ENCODE measurements at places on chromosomes 13 and 19.
A peak's percentile ranks its signal among the peaks of the same experiment; 100 is the strongest.

GRCh38 chr13:34506796-34507195, 435.3 kb upstream of the NBEA start:
- H3K4me3 ChIP-seq, result no peak overlapping the region
- no peaks in the 10 kb centered on the region for H3K36me3 ChIP-seq
- no peak for DNase-seq
- no peaks in the 10 kb centered on the region for H3K27me3 ChIP-seq
- H3K4me1 ChIP-seq, result no peaks in the 10 kb centered on the region
- H3K27ac ChIP-seq, result no peak overlapping the region

- DNase-seq, result no peak
- H3K4me1 ChIP-seq, result no peaks in the 10 kb centered on the region
- no peak overlapping the region for H3K27ac ChIP-seq
- H3K36me3 ChIP-seq, result no peaks in the 10 kb centered on the region
- H3K27me3 ChIP-seq, result no peaks in the 10 kb centered on the region
Measured at GRCh38 chr13:73593199-73593765, 534.5 kb downstream of the KLF5 start.

- H3K27me3 ChIP-seq, result no peaks in the 10 kb centered on the region
- DNase-seq, result peak; percentile 12
- peaks cover 19% of the 10 kb centered on the region for H3K4me1 ChIP-seq
- no peak overlapping the region for H3K4me3 ChIP-seq
- no peak overlapping the region for H3K27ac ChIP-seq
Measured at GRCh38 chr13:34462843-34463242, 479.2 kb upstream of the NBEA start.

GRCh38 chr13:110113284-110113764, 193.6 kb downstream of the COL4A1 start:
- H3K27me3 ChIP-seq, result no peaks in the 10 kb centered on the region
- no peak for DNase-seq
- H3K36me3 ChIP-seq, result no peaks in the 10 kb centered on the region
- H3K4me1 ChIP-seq, result peaks cover 22% of the 10 kb centered on the region

DNA sequence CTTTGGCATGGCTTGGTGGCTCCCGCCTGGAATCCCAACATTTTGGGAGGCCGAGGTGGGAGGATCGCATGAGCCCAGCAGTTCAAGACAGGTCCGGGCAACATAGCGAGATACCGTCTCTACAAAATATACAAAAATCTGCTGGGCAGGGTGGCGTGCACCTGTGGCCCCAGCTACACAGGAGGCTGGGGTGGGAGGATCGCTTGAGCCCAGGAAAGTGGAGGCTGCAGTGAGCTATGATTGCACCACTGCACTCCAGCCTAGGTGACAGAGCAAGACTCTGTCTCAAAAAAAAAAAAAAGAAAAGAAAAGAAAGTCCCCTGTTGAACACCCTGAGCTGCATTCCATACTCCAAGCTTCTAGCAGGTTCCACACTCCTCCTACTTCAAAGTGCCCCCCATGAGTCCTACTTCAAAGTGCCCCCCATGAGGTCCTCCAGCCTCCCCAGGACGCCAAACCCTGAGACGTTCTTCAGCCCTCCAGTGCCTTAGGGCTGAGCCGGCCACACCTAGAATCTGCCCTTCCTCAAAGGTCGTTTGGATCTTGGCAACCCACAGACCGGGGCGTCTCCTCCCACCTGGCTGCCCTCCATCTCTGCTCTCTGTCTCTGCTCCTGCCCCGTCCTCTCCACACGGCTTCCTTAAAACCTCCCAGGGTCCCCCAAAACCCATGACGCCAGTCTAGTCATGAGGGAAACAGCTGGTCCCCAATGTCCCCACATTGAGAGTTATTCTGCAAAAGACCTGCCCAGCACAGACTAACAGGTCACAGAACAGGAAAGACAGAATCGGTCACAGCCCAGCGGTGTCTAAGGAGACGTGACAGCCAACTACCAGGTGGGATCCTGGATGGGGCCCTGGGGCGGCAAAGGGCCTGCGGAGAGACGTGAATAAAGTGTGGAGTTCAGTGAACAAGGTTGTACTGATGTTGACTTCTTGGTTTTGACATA, 4.8 kb downstream of the TJP3 start:
- H3K27ac ChIP-seq, result no peak overlapping the region
- peaks cover 10% of the 10 kb centered on the region for H3K4me1 ChIP-seq
- no peaks in the 10 kb centered on the region for H3K27me3 ChIP-seq
- DNase-seq, result no peak
- no peaks in the 10 kb centered on the region for H3K36me3 ChIP-seq

DNA sequence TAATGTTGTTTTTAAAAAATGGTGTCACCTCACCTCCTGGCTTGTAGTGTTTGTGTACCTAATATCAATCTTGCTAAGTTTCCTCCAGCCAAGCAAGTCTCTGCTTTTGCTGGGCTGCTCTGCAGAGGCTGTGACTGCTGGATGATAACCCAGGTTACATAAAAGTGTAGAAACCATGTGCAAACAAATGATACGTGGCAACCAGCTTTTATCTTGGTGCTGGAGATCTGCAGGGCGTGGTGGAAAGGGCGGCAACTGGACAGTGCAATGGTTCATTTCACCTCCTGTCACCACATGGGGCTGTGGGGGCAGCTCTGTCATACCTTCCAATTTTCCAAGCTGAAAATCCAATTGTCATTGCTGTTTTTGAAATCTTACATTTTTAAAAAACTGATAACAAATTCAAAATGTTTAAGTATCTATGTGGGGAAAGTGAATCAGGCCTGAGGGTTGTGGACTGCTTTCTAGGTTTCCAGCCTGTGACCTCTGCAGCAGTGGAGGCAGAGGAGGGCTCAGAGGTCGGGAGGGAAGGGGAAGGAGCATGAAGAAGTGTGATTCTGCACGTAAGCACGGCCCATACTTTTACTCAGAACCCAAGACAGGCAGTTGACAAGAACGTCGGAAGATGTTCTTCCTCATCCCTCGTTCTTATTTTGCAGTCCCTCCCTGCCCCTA, 9.7 kb downstream of the GPR42 start:
- no peak overlapping the region for H3K4me3 ChIP-seq
- H3K27me3 ChIP-seq, result no peaks in the 10 kb centered on the region
- no peak for DNase-seq

DNA sequence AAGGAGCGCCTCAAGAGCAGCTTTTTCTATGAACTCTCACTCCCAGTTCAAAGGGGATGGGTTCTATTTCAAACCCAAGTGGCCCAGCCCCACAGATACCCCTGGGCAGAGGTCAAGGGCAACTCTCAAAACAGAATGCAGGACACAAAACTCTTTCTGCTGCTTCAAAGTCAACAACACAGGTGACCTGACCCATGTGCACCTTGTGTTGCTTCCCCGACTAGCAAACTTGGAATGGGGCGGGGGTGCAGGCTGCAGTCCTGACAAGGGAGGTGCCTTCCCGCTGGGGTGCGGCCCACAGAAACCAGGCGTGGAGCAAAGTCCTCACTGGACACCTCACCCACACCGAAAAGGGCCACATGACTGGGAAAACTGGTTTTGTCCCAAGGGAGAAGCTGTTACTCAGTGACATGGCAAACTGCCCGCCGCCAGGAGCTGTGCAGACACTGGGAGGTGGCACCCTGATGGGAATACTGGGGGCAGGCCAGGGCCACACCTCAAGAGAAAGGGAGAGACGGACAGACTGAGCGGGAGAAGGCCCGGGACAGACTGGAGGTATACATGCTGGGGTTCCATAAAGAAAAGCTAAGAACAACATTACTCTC, 17.4 kb downstream of the ZC3H4 start:
- peak overlapping the region; percentile 82 for H3K27ac ChIP-seq
- peak; percentile 70 for DNase-seq
- no peaks in the 10 kb centered on the region for H3K27me3 ChIP-seq
- H3K36me3 ChIP-seq, result no peaks in the 10 kb centered on the region

- H3K27ac ChIP-seq, result no peak within 1 kb of the TSS
- no peaks in the 10 kb centered on the region for H3K36me3 ChIP-seq
- peaks cover 50% of the 10 kb centered on the region for H3K4me1 ChIP-seq
- H3K27me3 ChIP-seq, result no peaks in the 10 kb centered on the region
- no peak within 1 kb of the TSS for H3K4me3 ChIP-seq
Measured at GRCh38 chr19:7348587-7349230, at the start of gene ARHGEF18. Gene ARHGEF18, plus strand, starts transcription at chr19:7348937. Its CDS starts 13,954 bp downstream, at chr19:7362891.
